ENCODE measurements at places on chromosomes 16 and 17.

DNA sequence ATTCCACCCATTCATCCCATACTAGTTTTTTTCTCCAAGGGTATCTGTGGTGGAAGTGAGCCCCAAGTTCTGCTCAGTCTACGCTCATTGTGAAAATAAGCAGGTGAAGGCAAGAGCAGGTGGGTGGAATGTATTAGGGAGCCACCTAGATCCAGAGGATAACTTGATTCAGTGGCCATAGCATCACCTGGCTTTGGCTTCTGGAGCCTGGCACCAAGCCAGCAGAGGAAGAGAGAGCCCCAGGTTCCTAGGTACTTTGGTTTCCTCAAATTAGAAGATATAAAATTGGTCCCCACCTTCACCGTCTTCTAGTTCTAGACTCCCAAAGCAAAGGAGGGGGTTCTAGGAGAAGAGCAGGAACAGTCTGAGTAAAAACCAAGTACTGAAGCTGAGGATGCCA lies 4.1 kb downstream of the FXR2 start:
- no peak for DNase-seq

DNA sequence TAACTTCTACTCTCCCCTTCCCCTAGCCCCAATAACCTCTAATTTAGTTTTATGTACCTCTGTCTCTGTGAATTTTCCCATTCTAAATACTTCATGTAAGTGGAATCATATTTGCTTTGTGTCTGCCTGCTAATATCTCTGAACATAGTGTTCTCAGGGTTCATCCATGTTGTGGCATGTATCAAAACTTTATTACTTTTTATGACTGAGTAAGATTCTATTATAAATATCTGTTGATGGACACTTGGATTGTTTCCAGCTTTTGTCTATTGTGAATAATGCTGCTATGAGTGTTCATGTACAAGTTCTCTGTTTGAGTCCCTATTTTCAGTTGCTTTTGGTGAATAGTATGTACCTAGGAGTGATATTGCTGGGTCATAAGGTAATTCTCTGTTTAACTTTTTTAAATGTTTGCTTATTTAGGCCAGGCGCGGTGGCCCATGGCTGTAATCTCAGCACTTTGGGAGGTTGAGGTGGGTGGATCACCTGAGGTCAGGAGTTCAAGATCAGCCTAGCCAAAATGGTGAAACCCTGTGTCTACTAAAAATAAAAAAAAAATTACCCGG lies 92.8 kb downstream of the CHD9 start:
- DNase-seq: no peak

GRCh38 chr17:15446036-15446435 lies 21.4 kb downstream of the CDRT4 start:
- no peak for DNase-seq

GRCh38 chr16:87895641-87896141 lies 26.4 kb upstream of the SLC7A5 start:
- DNase-seq: no peak

Data from right renal pelvis (tissue), 4 donors.